Caki2 (cell line): ENCODE measurements at places on chromosomes 6 and 20. TPM values are rescaled to one million over a fixed set of nuclear protein-coding genes. Genes with fewer than 3 reads are reported as not detected.

GRCh38 chr20:25127761-25128537 lies 46.0 kb upstream of the VSX1 start:
- no peak for DNase-seq

GRCh38 chr6:129890701-129891100 lies 29.6 kb upstream of the TMEM244 start:
- DNase-seq: no peak

DNA sequence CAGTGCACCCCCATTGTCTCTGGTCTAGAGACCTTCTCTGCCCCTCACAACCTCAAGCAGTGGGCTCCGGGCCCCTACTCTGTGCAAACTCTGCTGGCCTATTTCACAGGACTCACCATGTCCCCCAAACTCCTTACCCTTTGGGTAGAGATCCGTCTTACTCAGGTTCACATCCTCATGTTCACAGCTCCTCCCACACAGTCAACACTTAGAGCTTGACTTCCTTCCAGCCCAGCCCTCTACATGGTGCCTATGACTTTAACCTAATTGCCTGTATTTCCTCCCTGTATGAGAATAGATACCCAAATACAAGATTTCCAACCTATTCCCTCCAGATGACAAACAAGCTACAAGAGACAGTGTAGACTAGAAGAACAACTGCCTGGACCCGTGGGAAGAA lies 528.6 kb upstream of the JARID2 start:
- DNase-seq: no peak

RUNX2 gene
- 1.3 and 2.7 TPM in 2 replicates for total RNA-seq

KHDC3L gene
- not detected in 2 replicates for total RNA-seq

ZNF341 gene
- total RNA-seq: 0.64 and 1.1 TPM in 2 replicates

KHDC1L gene
- not detected in 2 replicates for total RNA-seq
